ENCODE measurements at places on chromosomes 3 and 15. TPM values are rescaled to one million over a fixed set of nuclear protein-coding genes. Genes with fewer than 3 reads are reported as not detected.

DNA sequence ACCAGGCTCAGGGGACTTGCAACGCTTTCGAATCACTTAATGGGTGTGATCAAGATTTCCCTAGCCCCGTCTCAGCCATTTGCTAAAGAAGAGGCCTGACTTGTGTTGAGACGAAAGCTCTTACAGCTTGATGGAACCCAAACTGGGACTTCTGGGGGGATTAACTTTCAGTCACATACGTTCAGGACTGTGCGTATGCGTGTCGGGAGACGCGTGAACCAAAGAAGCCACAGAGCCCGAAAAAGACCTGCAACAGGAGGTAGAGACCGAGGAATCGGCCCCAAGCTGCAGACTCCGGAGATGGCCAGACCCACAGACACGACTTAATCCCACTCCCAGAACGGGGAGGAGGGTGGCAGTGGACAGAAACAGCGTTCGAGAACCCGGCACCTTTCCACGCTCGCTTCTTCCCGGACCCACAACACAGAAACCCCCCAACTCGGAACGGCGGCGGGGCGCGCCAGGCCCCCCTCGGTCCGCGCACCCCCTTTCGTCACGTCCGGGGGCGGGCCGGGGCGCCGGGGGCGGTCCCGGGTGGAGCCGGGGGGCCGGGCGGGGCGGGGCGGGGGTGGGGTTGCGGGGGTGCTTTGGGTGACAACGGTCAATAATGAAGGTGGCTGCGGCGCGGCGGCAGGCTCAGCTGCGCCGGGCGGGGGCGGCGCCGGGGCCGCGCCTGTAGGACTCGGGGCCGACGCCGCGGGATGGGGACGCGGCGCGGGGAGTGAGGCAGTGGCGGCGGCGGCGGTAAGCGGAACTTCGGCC is at the start of gene ATP11B:
Gene ATP11B (plus strand): TSS at position 604 of the 762 bp plus-strand sequence. CDS start 256 bp downstream, outside the sequence.
- peak; percentile 93 for DNase-seq

GRCh38 chr3:98531622-98532274 is at the start of gene GPR15:
Gene GPR15, plus strand, starts transcription at chr3:98531978. Its CDS starts 56 bp downstream, at chr3:98532034.
- DNase-seq = no peak

DNA sequence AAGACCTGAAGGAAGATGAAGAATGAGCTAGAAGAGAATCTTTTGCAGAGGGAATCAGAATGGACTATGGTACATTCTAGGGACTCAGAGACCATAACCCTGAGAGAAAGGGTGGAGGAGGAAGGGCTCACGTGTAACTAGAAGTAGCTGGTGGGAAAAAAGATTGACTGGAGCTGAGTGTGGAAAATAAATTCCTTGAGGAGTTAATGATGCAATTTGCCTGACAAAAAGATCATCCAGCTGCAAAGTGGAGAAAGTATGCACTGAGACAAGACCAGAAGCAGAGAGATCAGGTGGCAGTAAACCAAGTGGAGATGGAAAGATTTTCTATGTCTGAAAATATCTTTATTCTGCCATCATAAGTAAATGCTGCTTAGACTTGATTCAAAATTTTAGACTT is 52.9 kb upstream of the TBL1XR1 start:
- DNase-seq = no peak

- DNase-seq = peak; percentile 91
Measured at GRCh38 chr15:68875377-68876116, 54.8 kb upstream of the SPESP1 start.

Gene KBTBD13
- not detected for total RNA-seq

Gene ALDH1L1
- not detected for total RNA-seq

GRCh38 chr3:127911421-127911931 is 3.6 kb upstream of the KBTBD12 start:
- DNase-seq = no peak

- no peak for DNase-seq
Measured at GRCh38 chr15:60829416-60829815, 350.5 kb upstream of the ICE2 start.

- DNase-seq = no peak
Measured at GRCh38 chr3:142796823-142797222, 73.0 kb downstream of the TRPC1 start.

GRCh38 chr15:41341519-41341918 is 8.8 kb downstream of the NUSAP1 start:
- DNase-seq = no peak

DNA sequence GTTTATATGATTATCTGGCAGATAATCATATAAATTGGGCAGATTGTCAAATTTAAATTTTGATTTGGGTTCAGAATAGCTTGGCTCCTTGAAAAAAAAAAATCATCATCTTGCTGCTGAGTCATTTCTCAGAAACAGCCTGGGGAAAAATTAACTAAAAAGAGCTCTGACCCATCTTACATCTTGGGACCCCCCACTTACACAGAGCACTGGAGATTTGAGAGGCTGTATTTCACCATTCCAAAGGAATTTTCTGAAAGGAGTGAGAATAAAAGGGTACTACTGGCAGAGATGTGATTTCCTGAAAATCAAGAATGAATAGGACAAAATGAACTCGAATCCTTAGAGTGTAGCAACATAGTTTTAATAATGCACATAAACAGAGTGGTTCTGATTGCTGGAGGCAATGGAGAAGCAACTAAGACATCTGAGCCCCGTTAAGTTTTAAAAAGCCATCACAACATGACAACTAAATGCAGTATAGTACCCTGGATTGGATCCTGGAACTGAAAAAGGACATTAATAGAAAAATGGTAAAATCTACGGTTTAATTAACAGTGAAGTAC is 97.5 kb downstream of the RFTN1 start:
- no peak for DNase-seq

- no peak for DNase-seq
Measured at GRCh38 chr15:80695911-80696661, 976 bp downstream of the ABHD17C start.

DNA sequence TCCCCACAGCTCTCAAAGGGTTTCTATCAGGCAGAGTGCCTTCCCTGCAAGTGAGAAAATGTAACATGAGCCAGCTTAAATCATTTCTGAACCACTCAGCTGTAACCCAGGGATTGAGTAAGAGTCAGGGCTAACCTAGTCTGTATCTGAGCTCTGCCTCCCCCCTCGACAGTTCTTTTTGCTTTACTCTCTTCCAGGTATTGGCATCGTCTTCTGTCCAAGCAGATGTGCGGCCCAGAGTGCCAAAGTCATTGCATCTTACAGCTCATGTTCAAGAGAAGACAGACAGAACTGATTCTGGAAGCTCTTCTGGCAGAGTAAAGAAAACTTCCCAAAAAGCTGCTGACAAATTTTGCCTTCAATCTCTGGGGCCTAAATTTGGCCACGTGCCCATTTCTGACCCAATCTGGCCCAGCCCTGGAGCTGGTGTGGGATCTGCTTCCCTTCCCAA is 74.8 kb downstream of the ABHD5 start:
- DNase-seq = no peak

DNA sequence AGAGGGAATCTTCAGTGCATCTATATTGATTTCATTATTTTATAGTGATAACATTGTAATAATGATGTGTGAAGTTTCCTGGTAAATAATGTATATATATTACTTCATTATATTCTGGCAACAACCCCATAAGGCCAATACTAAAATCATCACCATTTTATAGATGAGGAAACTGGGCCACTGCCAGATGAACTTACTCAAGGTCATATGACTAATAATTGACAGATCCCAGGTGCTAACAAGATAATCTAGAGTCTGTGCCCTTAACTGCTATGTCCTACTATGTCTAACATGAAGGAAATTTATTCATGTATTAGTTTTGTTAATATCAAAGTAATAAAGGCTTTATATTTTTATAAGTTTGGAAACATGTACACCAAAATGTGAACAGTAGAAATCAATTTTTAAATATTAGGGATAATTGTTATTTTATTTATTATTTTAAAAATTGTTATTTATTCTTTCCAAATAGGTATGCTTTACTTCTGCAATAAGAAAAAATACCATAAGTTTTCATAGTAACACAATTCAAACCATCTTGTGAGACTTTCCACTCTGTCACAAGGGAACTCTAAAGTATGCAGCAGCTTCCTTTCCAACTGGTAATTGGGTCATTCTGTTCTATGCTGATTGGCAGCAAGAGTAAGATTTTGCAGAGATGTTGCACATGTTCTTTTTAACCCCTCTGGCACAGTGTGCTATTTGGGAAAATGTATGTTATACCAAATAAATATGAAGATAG is 90.8 kb upstream of the CMC1 start:
- no peak for DNase-seq

- DNase-seq = no peak
Measured at GRCh38 chr15:26928051-26928450, 42.9 kb upstream of the GABRG3 start.

DNA sequence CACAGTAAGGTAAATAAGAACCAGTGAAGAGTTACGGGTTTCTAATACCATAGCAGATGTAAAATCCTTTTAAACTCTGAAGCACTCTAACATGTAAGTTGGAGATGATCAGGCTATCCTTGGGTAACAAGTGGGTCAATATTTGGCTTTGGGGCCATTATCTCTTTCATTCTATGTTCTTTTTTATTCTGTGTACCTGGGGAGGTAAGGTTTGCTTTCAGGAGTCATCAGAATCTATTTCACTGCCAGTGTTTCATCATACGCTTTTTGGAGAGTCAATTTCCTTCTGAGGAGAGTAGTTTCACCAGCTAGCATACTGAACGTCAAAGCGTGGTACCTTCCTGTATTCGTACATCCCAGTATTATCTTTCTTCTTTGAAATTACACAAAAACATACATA is 166.5 kb downstream of the GMNC start:
- no peak for DNase-seq

Gene CRABP1
- total RNA-seq = not detected

- no peak for DNase-seq
Measured at GRCh38 chr3:21718943-21719591, 31.9 kb downstream of the ZNF385D start.

Gene TRPM1
- not detected for total RNA-seq

DNA sequence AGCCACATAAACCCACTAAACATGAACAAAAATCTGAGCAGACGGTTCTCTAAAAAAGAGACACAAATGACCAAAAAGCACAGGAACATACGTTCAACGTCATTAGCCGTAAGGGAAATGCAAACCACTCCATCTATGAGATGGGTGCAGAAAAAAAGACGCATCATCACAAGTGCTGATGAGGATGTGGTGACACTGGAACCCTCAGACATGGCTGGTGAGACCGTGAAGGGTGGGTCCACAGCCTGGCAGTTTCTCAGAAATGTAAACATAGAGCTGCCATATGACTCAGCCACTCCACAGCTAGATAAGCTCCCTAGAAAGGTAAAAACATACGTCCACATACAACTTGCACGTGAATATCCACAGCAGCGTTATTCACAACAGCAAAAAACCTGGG is 23.3 kb downstream of the PCSK6 start:
- no peak for DNase-seq

Gene SYNM
- total RNA-seq = 4.5 TPM

DNA sequence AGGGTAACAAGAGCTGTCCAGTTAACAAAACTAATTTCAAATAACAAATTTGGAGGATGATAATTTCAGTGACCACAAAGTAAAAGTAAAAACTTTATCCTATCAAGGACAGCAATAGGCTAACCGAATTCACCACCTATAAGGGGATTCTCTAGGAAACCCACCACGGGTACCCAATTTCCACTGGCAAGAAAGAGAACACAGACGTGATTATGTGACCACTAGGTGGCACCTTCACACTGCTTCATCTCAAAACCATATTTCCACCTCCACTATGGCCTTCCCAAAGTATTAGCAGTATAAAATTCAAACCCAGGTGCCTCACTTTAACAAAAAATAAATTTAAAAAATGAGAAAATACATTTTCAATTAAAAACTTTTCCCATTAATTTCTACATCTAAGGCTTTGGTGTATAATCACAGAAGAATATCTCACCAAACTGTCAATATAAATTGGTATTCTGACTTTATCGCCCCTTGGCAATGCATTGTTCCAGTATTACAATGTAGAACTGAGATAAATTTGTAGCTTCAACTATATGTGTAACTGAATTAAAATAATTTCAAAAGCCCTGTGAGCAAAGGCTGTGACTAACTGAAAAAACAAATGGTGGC is 96.5 kb downstream of the FSIP1 start:
- DNase-seq = no peak

DNA sequence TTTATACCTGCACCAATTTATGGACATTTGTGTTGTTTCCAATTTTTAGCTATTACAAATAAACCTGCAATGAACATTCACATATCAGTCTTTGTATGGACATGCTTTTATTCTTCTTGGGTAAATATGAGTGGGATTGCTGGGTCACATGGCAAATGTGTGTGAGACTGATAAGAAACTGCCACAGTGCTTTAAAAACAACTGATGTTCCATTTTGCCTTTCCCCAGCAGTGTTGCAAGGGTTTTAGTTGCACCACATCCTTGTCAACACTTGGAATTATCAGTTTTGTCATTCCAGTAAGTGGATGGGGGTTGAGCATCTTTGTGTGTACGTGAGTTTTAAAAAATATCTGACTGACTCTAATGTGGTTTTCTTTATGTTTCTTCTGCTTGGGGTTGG is 191.2 kb downstream of the PLCL2 start:
- DNase-seq = no peak

Gene SUSD5
- total RNA-seq = not detected

GRCh38 chr15:80476036-80476435 is 71.9 kb downstream of the ARNT2 start:
- DNase-seq = no peak

Gene LIPH
- not detected for total RNA-seq

GRCh38 chr15:58398071-58398470 is 33.7 kb upstream of the LIPC start:
- no peak for DNase-seq

Gene HRG
- total RNA-seq = not detected

- no peak for DNase-seq
Measured at GRCh38 chr3:145639875-145640274, 521.1 kb downstream of the PLOD2 start.

DNA sequence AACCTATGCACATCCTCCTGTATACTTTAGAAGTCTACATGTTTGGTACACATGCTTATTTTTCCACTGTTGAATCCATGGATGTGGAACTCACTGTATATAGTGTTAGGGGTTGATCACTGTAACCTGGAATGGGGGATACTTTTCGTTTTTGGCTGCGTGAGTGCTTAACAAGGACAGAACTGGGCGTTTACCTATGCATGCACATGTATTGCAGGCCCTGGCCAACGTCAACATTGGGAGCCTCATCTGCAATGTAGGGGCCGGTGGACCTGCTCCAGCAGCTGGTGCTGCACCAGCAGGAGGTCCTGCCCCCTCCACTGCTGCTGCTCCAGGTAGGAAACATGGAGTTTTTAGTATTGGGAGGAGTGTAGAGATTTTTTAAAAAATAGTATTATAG is 2.3 kb downstream of the RPLP1 start:
- no peak for DNase-seq

GRCh38 chr3:98901119-98901391 is 440 bp downstream of the DCBLD2 start:
- DNase-seq = no peak

DNA sequence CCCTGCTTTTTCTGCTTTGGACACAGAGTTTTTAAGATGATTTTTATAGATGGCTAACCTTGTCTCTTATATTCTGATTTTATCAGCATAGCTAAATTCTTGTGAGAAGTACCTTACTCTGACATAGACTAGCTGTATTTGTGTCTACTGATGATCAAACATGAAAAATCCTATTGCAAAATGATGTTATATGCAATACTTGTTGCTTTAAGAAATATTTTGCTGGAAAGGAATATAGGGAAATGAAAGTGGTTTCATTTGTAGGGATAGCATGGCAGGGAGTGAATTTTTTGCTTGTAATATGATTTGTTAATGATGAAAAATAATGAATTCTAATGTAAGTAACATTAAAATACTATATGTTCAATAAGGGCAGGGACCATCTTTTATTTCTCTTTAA is 35.9 kb downstream of the CFAP91 start:
- DNase-seq = no peak

Measured in activated naive CD8-positive, alpha-beta T cell treated with anti-CD3 and anti-CD28 coated beads, Interleukin-2, amount 10 ng/mL, durations not matched to agents 7 days and 5 days (primary cell).